Activated T-cell treated with anti-CD3 and anti-CD28 coated beads for 48 hours (primary cell): ENCODE measurements at places on chromosomes 13 and 19.

GRCh38 chr19:2374808-2375207, 14.7 kb downstream of the TMPRSS9 start:
- no peak for DNase-seq

- no peak for DNase-seq
Observed at GRCh38 chr19:36837176-36837905, 846 bp downstream of the ZNF790 start.

DNA sequence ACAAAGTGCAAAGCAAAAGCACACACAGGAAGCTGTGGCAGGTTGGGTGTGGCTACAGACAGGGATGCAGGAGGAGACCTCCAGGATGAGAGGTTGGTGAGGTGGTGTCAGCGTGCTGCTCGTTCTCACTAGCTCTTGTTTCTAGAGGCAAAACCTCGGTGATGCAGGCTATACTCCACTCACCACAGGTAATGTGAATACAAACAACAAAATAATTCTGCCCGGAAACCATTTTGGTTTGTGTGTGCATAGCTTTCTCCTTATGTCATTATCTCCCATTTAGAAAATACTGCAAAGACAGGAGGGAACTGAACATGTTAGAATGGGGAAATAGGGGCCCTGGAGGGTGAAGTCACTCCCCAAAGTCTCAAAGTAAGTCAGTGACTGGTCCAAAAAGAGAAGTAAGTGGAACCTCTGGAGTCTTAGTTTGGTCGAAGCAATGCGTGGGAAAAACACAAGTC, 9.4 kb downstream of the LCP1 start:
- no peak for DNase-seq

- no peak for DNase-seq
Observed at GRCh38 chr13:36418022-36418805, 14.1 kb upstream of the CCNA1 start.

DNA sequence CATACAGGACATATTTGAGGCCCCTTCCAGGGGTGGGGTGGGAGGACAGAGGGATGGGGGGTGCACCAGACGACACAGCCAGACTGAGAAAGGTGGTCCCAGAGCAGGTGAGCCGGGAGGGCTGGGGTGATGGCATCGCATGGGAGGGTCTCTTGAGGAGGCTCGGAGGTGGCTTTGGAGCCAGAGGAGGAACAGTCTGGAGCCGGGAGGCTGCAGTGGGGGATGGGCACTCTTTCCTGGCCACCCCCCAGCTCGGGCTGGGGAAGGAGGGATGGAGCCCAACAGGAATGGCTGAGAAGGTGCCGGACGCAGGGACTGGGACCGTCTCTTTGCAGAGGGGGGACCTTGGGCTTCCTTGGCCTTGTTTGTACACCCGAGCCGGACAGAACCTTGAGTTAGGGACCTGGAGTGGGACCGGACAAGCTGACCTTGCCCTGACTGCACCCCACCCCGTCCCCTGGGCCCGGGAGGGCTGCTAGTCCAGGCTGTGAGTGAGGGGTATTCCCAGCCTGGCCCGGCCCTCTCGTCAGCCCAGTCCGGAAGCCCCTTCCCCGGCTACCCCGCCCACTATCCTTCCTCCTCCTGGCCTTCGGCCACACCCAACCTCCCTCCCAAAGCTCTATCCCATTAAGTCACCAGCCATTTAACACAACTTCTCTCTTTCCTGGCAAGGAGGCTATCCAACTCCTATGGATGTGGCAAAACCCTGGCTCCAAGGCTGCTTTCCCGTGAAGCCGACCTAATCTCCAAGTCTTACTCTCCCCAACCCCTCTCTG, 816 bp upstream of the TBXA2R start:
- DNase-seq, result no peak

GRCh38 chr19:41064974-41065569, 23.2 kb upstream of the CYP2A13 start:
- DNase-seq, result no peak

- DNase-seq, result no peak
Observed at GRCh38 chr13:25920277-25920676, 131.5 kb downstream of the SHISA2 start.

- peak; percentile 20 for DNase-seq
Observed at GRCh38 chr19:42325896-42326771, 699 bp downstream of the MEGF8 start.

- DNase-seq, result no peak
Observed at GRCh38 chr13:76425935-76426334, 460.3 kb downstream of the KCTD12 start.

- peak; percentile 22 for DNase-seq
Observed at GRCh38 chr19:290372-291005, 714 bp downstream of the PLPP2 start.

- DNase-seq, result no peak
Observed at GRCh38 chr13:93963266-93964145, 516.0 kb downstream of the DCT start.

- no peak for DNase-seq
Observed at GRCh38 chr19:47601180-47601904, 7.6 kb upstream of the BICRA start.

DNA sequence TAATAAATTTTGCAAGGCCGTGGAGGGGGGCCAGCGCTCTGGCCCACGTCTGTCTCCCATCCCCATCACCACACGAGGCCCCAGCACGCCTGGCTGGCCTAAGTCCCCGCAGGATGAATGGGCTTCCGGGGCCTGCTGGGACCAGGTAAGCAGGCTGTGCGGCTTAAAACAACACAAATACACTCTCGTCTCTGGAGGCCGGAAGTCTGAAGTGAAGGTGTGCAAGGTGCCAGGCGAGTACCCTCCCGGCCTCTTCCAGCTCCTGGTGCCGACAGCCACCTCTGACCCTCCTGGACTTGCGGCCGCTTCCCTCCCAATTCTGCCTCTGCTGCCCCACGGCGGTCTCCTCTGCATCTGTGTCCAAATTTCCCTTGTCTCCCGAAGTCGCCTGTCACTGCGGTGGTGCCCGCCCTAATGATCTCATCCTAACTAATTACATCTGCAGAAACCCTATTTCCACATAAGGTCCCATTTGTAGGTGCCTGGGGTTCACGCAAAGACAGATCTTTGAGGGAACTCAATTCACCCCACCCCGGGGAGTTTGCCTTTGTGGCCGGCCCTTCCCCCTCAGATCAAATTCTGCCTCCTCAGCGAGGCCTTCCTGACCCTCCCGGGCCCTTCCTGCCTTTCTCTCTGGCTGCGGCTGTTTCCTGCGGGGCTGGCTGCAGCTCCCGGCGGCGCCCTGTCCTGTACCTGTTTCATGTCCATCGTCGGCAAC, 8.1 kb upstream of the PTBP1 start:
- DNase-seq, result no peak

- DNase-seq, result no peak
Observed at GRCh38 chr19:54707962-54708361, 16.3 kb upstream of the KIR3DL3 start.

GRCh38 chr19:6849876-6850275, 37.5 kb upstream of the ADGRE1 start:
- no peak for DNase-seq

DNA sequence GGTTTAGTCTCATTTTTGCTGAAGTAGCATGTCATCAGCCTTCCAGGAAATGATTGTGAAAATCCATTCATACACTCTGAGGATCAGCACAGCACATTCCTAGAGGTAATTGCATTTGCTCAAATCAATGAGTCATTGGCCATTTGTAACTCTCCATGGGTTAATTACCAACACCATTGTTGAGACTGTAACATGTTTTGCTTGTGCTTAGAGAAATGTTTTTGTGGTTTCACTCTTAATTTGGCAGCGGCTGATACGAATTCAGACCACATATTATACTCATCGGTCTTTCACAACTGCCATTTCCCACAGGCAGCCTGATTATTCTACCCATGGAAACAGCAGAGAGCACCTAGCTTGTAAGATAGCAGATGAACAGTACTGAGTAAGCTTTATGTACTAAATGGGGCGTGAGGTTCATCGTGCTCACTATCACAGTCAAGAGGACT, 110.3 kb downstream of the NHLRC3 start:
- no peak for DNase-seq

DNA sequence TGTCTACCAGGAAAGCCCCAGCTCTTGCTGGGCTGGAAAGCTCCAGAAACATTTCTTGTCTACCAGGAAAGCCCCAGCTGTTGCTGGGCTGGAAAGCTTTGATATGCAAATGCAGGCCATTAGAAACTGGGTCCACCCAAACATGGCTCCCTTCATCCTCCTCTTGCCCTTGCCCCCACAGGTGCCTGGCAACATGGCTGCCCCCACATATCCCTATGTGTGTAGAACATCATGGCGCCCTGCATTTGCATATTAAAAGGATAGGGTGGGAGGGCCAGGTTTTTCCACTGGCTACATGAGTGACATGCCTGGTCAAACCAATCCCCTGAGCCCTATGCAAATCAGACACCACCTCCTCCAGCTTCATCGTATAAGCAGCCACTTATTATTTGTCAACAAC, 455.4 kb upstream of the ARGLU1 start:
- no peak for DNase-seq

GRCh38 chr19:8468124-8468523, 23.3 kb downstream of the HNRNPM start:
- DNase-seq, result no peak

DNA sequence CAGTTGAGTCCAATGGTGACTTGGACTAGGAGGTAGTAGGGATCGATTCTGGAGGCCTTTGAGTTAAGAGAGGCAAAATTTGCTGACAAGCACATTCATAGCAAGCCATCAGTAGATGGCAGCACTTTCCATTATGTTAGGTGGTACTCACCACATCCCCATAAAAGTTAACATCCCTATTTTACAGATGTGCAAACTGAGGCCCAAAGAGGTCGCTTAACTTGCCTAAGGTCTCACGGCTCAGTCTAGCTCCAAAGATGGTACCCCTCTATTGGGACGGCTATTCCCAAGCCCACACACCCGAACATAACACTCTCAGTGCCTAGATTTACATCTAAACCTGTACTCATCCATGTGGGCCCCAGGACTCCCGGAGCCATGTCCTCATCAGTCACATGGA, 21.5 kb upstream of the FOSB start:
- DNase-seq, result no peak

DNA sequence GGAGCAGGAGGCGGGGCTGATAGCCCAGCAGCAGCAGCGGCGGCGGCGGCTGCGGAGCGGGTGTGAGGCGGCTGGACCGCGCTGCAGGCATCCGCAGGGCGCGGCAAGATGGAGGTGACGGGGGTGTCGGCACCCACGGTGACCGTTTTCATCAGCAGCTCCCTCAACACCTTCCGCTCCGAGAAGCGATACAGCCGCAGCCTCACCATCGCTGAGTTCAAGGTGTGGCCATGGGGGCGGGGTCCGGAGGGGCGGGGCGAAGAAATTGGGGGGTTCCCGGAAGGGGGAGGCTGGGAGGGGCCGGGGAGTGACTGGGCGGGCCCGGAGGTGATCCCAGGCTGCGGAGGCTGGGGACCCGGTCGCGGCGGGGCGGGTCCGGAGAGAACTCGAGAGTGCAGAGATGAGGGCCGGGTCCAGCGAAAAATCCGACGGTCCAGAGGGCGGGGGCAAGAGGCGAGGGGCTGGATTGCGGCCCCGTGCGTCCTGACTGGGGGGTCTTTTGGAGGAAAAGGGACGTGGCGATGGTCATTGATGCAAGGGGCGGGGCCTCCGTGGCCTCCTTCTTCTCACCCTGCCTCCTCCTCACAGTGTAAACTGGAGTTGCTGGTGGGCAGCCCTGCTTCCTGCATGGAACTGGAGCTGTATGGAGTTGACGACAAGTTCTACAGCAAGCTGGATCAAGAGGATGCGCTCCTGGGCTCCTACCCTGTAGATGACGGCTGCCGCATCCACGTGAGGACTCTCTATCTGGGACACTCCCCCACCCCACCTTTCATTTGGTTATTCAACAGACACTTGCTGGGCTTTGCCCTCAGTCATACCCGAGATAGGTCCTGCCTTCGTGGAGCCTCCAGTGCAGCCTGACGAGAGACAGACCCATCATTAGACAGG, at the start of gene TBCB:
Gene TBCB, plus strand, starts transcription at position 16 of the 891 bp plus-strand sequence. Its CDS starts 93 bp downstream, at position 109.
- DNase-seq, result peak; percentile 86

GRCh38 chr19:7199613-7200533, 94.3 kb downstream of the INSR start:
- DNase-seq, result no peak

GRCh38 chr19:18785179-18786124, 5.7 kb downstream of the COMP start:
- peak; percentile 81 for DNase-seq

GRCh38 chr13:64767054-64767453, 2463.1 kb downstream of the PCDH9 start:
- no peak for DNase-seq

- DNase-seq, result no peak
Observed at GRCh38 chr19:49718991-49719390, 28.1 kb downstream of the CPT1C start.

DNA sequence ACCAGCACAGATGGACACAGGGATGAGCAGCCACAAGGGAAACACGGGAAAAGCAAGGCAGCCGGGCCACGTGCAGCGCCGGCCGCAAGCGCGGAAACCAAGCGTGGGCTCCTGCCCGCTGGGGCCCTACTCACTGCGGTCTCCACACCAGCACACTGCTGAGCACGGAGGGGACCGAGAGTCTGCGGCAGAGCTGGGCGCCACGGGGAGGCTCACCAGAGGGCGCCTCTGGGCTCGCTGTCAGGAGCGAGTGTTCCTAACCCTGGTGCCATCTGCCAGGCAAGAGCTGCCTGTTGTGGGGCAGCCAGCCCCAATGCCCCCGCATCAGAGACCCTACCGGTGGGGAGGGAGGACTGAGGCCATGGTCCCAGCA, 26.5 kb downstream of the MPND start:
- peak; percentile 79 for DNase-seq

- no peak for DNase-seq
Observed at GRCh38 chr19:33085570-33086128, 4.7 kb downstream of the GPATCH1 start.

- peak; percentile 35 for DNase-seq
Observed at GRCh38 chr13:40764587-40765403, 6.2 kb downstream of the MRPS31 start.

DNA sequence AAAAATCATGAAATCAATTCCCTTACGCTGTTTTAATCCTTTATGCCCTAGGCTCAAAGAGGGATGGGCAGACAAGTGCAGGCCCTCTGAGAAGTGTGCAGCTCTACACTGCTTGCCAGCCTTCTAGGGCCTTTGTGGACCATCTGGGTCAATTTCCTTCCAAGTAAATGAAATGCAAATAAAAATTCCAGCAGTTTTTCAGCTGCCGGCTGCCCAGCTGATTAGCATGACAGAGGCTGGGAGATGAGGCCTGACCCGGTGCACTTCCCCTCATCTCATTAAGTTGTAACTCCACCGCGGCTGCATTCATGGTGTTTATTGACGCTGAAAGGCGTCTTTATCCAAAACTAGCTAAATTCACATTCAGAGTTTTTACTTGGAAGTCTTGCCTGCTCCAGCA, 47.5 kb upstream of the GSX1 start:
- DNase-seq, result no peak

GRCh38 chr13:73000027-73000674, 58.7 kb upstream of the KLF5 start:
- no peak for DNase-seq

- no peak for DNase-seq
Observed at GRCh38 chr13:27338816-27339215, 68.2 kb downstream of the RASL11A start.
